Stimulated activated CD4-positive, alpha-beta T cell treated with anti-CD3 and anti-CD28 coated beads, Interleukin-4, amount 100 ng/mL, for 1 hour (primary cell): ENCODE measurements at places on chromosomes 12 and 14.

GRCh38 chr14:67926821-67927220 lies 107.2 kb downstream of the RAD51B start:
- DNase-seq: no peak

GRCh38 chr14:68762953-68763764 lies 29.7 kb downstream of the ZFP36L1 start:
- DNase-seq: no peak

- DNase-seq: peak; percentile 66
Observed at GRCh38 chr12:47903927-47904712, 674 bp downstream of the VDR start.

- no peak for DNase-seq
Observed at GRCh38 chr14:94307410-94307992, 14.4 kb upstream of the SERPINA10 start.

DNA sequence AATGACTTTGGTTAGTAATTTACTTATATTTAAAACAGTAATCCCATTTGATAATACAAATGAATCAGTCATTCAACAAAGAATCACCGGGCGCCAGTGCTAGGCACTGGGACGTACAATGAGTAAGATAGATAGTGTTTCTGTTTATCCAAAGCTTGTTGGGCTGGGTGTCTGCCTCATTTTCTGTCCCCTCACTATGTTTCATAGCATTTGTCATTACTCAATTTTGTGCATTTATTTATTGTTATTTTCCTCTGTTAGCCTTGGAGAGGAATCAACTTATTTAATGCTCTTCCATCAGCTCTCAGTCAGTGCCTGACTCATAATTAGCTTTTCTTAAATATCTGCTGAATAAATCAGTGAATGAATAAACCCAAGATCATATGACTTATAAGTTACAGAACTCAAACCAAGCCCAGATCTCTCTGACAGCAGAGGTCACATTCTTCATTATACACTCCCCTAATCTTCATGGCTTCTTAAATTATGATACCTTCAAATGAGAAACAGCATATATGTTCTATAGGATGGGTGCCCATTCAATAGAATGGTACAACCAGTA lies 86.2 kb downstream of the TSPAN8 start:
- DNase-seq: no peak

GRCh38 chr12:132239796-132240668 lies 89.4 kb downstream of the GALNT9 start:
- no peak for DNase-seq

DNA sequence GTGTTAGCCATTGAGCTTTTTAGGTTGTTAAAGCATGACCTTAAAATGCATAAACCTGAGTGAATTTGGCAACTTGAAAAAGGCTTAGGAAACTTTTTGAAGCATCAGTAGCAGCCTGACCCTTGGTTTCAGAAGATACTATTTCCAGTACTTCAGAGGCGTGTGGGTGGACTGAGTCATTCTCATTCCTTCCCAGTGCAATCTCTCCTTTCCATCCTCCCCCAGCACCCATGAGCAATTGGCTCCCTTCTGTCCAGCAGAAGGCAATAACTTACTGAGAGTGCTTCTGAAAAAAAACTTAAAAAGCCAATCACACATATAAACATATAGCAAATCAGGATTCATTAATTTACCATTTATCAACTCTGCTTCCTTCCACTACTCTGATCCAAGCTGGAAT lies 299.3 kb upstream of the STXBP6 start:
- DNase-seq: no peak

DNA sequence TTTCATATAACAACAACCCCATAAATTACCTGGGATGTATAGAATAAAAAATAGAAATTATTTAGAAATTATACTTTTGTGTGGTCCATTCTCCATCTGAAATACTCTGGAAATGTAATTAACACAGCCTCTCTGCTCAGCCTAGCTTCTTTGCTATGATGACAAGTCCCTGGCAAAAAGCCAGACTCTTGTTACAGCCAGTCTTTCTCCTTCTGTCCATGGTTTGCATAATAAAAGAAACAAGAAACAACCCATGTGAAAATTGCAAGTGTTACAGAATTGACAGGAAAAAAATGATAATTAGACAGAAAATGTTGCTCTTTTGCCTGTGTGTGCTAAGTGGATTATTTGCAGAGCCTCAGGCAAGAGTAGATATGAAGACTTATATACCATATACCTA lies 61.3 kb downstream of the C12orf50 start:
- DNase-seq: no peak

GRCh38 chr14:96239711-96240141 lies 16.3 kb upstream of the BDKRB1 start:
- DNase-seq: no peak

DNA sequence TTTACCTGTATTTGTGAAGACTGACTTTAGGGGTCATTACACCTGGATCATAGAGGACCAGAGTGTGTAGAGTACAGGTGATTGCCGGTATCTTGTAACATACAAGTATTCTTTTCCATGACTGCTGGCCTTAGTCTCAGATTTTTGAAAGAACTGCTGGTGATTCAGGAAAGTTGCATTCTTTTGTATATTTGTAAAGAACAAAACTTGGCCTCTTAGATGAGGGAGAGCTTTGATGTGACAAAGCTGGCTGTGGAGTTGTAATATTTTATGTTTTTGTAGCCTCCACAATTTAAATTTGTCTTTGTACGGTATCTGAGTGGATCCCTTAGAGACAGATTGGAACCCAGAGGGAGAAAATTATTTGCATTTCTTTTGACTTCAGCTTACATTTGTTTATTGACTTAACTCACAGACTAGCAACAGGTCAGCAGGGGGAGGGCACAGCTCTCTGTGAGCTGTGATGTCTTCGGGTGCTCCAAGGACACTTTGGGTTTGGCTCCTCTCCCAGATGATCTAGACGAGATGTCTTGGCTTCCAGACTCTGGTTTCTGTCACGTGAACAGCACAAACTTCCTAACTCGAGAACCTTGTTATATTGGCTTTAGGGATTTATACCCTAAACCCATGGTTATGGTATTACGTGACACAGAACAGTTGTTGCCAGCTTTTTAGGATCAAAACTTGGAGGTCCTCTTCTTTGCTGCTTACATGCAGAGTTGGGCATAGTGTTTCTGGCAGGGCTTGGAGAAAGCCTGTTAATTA lies 65.9 kb downstream of the DAAM1 start:
- DNase-seq: no peak

DNA sequence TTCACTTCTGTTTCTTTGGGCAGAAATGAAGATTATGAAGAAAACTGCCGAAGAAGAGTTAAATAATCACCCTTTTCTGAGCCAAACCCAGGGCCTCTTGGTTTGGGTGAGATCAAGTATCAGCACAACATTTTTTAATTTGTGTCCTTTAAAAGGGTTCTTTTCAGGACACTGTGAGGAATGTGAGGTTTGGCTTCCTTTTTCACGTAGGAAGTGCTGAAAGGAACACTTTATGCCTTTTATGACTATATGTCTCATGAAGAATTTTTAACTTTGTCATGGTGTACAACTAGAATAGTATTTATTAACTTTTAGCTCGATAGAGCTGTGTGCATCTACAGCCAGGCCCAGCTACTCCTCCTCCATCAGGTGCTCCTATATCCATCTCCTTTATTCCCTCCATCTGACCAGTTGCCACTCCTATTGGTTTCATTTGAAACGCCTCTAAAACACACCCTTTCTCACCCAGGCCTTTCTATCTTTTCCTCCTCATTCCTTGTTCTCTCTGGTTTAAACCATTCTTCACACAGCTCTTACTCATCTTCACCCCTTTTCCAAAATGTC lies 103.6 kb upstream of the LRIG3 start:
- DNase-seq: no peak

DNA sequence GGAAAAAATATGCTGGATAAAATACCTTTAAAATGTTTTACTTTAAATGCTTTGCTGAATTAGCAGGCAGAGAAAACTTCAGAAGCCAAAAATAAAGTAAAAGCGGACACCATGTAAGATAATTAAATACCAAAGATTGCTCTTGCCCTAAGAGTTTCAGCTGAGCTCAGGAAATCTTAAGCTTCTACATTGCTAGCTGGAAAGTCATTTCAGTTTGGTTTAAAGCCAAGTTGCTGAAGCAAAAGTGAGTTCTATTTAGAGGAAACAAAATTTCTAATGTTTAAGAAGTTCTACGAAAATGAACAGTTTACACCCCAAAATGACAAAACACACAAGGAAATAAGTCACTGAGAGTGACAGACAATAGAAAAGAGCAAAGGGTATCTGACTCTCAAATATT lies 310.0 kb downstream of the ADAMTS20 start:
- no peak for DNase-seq

- DNase-seq: no peak
Observed at GRCh38 chr12:1885082-1885596, 33.3 kb downstream of the CACNA2D4 start.

DNA sequence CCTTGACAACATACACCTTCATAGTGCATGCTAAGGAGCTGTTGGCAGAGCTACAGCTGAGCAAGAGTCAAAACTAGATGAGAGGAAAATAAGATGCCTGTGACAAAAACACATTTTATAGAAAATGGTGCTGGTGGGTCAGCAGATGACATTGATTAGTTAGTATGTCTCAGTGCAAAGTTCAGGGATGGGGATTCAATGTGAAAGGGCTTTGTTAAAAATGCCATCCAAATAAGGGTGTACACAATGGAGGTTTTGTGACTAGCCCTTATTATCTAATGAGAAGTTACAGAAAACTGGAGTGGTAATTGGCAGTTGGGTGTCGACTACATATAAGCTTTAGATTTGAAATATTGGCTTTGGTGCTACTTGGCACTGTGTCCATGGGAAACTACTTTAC lies 169.0 kb downstream of the MON2 start:
- DNase-seq: no peak

DNA sequence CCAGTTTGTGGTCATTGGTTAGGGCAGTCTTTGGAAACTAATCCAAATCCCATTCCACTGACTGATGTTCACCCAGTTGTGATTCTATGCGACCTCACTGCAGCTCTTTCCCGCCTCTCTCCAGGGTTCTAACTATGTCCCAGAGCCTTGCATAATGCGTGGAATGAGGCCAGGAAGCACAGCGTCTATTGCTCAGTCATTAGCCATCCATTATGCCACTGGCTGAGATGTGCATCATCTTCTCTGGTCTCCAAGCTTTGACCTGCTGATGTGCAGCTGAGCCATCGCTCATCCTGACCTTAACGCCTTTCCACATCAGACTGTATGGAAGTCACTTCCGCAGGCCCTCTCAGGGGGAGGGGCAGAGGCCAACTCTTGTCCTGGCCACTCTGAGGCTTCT lies 115.4 kb upstream of the VRK1 start:
- DNase-seq: no peak

- DNase-seq: no peak
Observed at GRCh38 chr12:128784030-128784760, 39.6 kb downstream of the SLC15A4 start.

DNA sequence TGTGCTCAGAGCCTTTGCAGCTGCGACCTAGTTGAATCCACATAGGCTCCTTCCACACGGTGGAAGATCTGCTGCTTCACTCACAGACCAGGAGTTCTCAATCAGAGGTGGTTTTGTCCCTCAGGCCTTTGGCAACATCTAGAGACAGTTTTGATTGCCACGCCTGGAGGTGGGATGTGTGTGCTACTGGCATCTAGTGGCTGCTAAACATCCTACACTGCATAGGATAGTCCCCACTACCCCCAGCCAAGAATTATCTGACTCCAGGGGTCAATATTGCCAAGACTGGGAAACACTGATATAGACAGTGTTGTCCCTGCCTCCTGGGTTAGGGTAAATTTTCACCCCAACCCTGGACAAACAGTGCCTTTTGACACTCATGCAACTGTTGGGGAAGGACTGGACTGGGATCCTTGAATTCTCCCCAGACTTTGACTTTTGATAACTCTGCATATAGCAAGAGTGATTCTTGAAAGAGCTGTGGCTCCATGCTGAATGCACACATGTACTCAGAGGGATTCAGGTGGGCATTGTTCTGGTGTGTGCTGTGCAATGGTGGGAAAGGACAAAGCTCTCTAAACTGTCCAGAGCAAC lies 39.8 kb downstream of the BAZ2A start:
- DNase-seq: no peak

DNA sequence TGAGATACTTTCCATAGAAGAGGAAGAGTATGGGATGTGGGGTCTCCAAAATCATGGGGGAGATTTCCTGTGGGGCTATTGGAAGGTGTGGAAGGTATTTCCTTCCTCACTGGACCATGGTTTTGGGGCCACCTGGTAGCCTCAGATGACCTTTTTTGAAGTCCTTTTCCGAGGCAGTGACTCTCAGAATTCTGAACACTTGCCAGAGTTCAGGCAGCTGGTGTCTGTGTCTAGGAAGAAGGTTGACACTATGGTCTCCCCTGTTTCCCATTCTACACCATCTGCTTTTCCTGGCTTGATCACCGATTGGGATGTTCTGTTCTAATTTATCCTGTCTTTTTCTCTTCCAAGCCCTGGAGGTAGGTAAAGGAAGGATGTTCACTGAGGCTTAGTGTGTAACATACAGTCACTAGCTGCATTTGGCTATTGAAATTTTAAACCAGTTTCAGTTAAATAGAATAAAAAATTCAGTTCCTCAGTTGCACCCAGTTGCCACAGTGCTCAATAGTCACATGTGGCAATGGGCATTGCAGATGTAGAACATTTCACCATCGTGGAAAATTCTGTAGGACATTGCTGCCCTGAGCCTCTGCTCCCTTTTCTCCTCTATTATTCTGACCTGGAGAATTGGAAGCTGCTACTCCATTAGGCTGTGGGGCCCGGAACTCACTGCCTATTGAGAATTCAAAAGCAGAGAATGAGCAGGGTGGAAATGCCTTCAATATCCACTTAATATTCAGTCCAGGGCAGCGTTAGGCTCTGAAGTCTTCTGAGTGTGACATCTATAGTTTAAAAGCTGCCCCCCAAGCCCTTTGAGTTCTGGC lies 11.0 kb upstream of the PLEKHG3 start:
- no peak for DNase-seq

DNA sequence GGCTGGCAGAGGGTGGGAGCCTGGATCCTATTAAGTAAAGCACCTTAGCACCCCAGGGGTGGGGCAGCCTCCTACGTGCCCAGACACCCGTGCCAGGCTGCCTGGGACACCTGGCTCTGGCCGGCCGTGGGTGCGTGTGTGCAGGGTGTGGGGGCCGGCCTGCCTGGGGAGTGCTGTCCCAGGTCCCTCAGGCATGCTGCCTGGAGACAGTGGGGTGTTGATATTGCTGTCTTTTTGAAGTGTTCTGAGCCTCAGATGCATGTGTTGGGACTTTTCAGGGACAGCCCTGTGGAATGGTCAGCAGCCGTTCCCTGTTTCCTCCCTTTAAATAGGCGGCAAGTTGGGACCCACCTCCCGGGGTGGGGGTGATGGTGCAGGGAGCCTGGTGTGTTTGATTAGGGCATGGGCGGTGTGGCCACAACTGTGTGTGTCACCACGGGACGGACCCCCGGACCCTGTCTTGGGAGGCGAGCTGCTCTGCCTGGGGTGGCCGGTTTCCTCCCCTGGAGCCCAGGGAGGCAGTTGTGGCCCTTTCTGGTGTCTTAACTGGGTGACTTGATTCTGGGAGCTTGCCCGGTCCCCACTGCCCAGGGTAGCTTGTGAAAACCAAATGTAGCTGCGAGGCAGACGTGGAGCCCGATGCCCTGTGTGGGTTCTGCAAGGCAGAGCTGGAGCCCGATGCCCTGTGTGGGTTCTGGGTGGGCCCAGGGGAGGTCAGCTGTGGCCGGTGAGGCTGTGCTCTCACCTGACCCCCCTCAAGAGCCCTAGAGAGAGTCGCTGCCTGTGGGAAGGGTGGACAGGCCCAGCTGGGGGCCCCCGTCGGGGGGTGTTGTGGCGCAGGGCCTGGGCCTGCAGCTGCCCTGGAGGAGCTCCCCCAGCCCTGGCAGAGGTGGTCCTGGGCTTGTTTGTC lies 8.2 kb downstream of the ULK1 start:
- DNase-seq: no peak

- no peak for DNase-seq
Observed at GRCh38 chr14:95816539-95816938, 60.1 kb upstream of the TUNAR start.
